Left ventricle myocardium inferior (tissue), 1 donor: ENCODE measurements at places on chromosomes 7 and 10. TPM values are rescaled to one million over a fixed set of nuclear protein-coding genes. Genes with fewer than 3 reads are reported as not detected.

DNA sequence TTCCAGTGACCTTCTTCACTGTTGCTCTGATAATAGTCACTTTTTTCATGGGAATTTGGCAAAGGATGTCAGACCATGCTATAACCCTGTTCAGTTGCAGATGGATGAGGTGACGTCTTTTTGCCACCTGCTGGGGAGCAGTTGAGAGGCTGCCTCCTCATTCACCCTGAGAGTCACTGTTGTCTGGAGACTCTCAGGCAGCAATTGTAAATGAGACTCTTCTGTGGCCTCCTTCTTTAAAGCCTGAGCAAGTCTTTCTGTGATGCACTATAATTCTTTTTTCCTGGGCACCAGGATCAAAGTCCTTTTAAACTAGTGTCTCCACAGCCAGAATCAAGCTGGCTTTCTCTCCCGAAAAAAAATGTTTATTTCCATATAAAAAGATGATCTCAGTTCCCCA, 345.1 kb downstream of the ARL4A start:
- DNase-seq, result no peak
- H3K36me3 ChIP-seq, result no peaks in the 10 kb centered on the region
- H3K27ac ChIP-seq, result no peak overlapping the region
- H3K4me3 ChIP-seq, result no peak overlapping the region
- H3K4me1 ChIP-seq, result peaks cover 21% of the 10 kb centered on the region

- H3K4me3 ChIP-seq, result no peak overlapping the region
- H3K27me3 ChIP-seq, result no peaks in the 10 kb centered on the region
- DNase-seq, result no peak
- peaks cover 11% of the 10 kb centered on the region for H3K4me1 ChIP-seq
Observed at GRCh38 chr7:90850066-90850465, 253.9 kb downstream of the CDK14 start.

DNA sequence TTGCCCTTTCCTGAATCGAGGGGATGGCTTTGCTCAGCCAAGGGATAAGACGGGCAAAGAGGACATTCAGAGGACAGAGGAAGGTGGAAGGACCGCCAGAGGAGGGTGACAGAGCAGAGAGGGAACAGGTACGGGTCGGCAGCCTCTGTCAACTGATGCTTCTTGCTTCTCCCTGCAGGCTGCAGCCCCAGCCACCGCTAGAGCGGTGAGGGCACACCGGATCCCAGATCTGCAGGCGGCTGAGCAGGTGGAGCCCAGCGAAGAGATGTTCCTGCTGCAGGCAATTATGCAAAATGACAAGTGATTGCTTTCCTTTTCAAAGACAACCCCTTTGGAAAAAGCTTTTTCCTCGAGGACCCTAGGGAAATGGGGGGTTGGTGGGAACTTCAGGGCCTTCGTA, 181.9 kb upstream of the ANKRD30A start:
- H3K27me3 ChIP-seq, result peaks cover 14% of the 10 kb centered on the region
- no peak overlapping the region for H3K4me3 ChIP-seq
- no peaks in the 10 kb centered on the region for H3K4me1 ChIP-seq
- no peak overlapping the region for H3K27ac ChIP-seq

GRCh38 chr10:49605216-49605938, 4.7 kb upstream of the SLC18A3 start:
- DNase-seq, result no peak
- peaks cover 96% of the 10 kb centered on the region for H3K27me3 ChIP-seq
- no peak overlapping the region for H3K27ac ChIP-seq
- H3K4me1 ChIP-seq, result peaks cover 19% of the 10 kb centered on the region
- H3K36me3 ChIP-seq, result no peaks in the 10 kb centered on the region

GRCh38 chr10:90635111-90635765, 222.6 kb downstream of the HTR7 start:
- no peaks in the 10 kb centered on the region for H3K36me3 ChIP-seq
- no peaks in the 10 kb centered on the region for H3K27me3 ChIP-seq
- DNase-seq, result no peak
- no peak overlapping the region for H3K27ac ChIP-seq

- H3K27ac ChIP-seq, result no peak overlapping the region
- H3K4me1 ChIP-seq, result no peaks in the 10 kb centered on the region
- no peaks in the 10 kb centered on the region for H3K27me3 ChIP-seq
- H3K36me3 ChIP-seq, result no peaks in the 10 kb centered on the region
- no peak overlapping the region for H3K4me3 ChIP-seq
Observed at GRCh38 chr7:121954803-121955202, 81.8 kb downstream of the PTPRZ1 start.

- H3K27me3 ChIP-seq, result no peaks in the 10 kb centered on the region
Observed at GRCh38 chr7:125547505-125547904, 617.9 kb upstream of the POT1 start.

- H3K4me3 ChIP-seq, result no peak overlapping the region
- H3K36me3 ChIP-seq, result peaks cover 82% of the 10 kb centered on the region
Observed at GRCh38 chr10:73054286-73054685, 42.4 kb downstream of the P4HA1 start.

DNA sequence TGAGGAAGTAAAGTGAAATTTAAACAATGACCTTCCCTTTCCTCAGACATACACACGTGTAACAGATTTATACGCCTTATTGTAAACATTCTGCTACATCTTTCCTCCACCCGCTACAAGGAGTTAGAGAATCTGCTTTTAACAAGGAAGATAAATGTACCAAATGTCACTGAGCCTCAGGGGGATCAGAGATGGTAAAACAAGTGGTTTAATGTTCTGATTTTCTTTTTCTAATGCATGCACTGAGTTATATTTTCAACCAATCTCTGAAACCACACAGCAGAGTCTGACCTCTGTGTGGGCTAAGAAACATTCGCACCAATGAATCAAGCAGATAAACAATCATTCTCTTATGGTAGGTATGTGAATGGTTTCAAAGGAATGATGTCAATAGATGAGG, 599.5 kb downstream of the ARL4A start:
- no peak for DNase-seq
- no peaks in the 10 kb centered on the region for H3K4me1 ChIP-seq
- no peaks in the 10 kb centered on the region for H3K27me3 ChIP-seq

GRCh38 chr7:155147172-155147571, 77.0 kb downstream of the HTR5A start:
- H3K27ac ChIP-seq, result no peak overlapping the region
- H3K36me3 ChIP-seq, result no peaks in the 10 kb centered on the region
- H3K4me1 ChIP-seq, result no peaks in the 10 kb centered on the region
- peaks cover 56% of the 10 kb centered on the region for H3K27me3 ChIP-seq
- no peak overlapping the region for H3K4me3 ChIP-seq
- DNase-seq, result no peak

The SGCE gene
- total RNA-seq, result 20.1 TPM

The STK17A gene
- total RNA-seq, result 32.3 TPM

The OPN1SW gene
- total RNA-seq, result not detected

The NUTM2A gene
- 2.2 TPM for total RNA-seq

The SPDYE11 gene
- total RNA-seq, result not detected
